ENCODE measurements at places on chromosomes 7 and 10.

GRCh38 chr10:102227050-102227449 lies 951 bp downstream of the ELOVL3 start:
- peak; percentile 94 for DNase-seq

DNA sequence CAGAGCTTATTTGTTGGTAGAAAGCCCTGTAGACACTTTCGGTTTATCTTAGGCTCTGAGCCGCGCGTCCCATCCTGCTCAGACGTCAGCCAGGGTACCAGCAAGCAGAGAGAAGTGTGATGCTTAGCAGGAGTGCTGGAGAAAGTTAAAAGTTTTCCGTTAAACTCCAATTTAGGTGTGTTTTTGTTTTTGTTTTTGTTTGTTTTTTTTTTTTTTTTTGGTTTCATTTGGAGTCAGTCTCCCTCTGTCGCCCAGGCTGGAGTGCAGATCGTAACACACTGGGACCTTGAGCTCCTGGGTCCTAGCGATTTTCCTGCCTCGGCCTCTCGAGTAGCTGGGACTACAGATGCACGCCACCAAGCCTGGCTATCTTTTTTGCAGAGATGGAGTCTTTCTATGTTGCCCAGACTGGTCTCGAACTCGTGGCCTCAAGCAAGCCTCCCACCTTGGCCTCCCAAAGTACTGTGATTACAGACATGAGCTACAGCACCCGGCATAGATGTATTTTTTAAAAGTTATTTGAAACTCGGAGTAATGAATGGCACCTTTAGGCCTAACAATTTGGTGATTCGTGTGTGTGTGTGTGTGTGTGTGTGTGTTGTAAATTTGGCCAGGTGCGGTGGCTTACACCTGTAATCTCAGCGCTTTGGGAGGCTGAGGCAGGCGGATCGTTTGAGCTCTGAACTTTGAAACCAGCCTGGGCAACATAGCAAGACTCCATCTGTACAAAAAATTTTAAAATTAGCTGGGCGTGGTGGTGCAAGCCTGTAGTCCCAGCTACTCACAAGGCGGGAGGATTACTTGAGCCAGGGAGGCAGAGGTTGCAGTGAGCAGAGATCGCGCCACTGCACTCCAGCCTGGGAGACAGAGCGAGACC lies 1.3 kb upstream of the HIP1 start:
- no peak for DNase-seq

- DNase-seq, result no peak
These were observed 1.3 kb downstream of the IMMP2L start for GRCh38 chr7:111560773-111561653.

- no peak for DNase-seq
These were observed 128.4 kb upstream of the PLPP4 start for GRCh38 chr10:120328647-120329046.

GRCh38 chr10:110979611-110980010 lies 60.2 kb downstream of the SHOC2 start:
- DNase-seq, result no peak

- DNase-seq, result no peak
These were observed 70.9 kb upstream of the CHST15 start for GRCh38 chr10:124164264-124164663.

- no peak for DNase-seq
These were observed 107.4 kb downstream of the STRA8 start for GRCh38 chr7:135341049-135341448.

DNA sequence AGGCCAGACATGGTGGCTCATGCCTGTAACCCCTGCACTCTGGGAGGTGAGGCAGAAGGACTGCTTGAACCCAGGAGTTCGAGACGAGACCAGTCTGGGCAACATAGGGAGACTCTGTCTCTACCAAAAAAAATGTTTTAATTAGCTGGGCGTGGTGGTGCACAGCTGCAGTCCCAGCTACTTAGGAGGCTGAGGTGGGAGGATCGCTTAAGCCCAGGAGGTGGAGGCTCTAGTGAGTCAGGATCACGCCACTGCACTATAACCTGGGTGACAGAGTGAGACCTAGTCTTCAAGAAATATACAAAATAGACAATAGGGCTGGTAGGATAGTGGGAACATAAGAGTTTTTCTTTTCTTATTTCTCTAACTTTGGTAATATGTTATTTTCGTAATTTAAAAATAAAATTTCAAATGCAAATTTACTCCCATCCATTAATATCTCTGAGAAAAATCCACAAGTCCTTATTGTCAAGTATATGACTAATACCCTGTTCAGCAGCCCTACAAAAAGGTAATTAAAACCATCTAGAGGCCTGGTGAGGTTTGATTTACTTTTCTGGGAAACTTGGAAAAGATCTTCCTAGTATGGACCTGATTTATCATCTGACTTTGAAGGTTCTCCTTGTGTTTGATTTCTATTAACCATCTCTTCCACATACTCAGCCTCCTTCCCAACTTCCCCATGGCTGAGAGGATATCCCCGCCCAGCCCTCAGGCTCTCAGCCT lies 50.0 kb downstream of the CREB3L2 start:
- no peak for DNase-seq

DNA sequence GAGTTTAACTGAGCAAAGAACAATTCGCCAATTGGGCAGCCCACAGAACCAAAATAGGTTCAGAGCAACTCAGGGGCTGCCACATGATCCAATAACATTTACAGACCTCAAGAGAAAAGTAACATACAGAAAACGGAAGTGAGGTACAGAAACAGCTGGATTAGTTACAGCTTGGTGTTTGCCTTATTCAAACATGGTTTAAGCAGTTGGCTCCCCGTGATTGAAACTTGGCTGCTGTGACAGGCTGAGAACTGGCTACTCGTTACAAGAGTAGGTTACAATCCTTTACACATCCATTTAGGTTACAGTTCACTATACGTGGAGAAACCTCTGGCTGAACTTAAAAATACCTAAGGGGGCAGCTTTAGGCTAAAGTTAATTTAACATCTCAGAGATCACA lies 673.1 kb upstream of the PHF14 start:
- no peak for DNase-seq

GRCh38 chr10:676178-676577 lies 13.3 kb downstream of the DIP2C start:
- DNase-seq, result no peak

DNA sequence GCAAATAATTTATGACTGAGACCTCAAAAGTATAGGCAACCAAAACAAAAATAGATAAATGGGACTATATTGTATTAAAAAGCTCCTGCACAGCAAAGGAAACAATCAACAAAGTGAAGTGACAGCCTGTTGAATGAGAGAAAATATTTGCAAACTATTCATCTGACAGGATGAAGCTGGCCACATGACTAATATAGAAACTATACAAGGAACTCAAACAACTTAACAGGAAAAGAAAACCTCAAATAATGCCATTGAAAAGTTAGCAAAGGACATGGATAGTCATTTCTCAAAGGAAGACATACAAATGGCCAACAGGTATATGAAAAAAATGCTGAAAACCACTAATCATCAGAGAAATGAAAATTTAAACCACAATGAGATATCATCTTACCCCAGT lies 245.1 kb downstream of the STK31 start:
- no peak for DNase-seq

Data from AML-193 (cell line).